ENCODE measurements at places on chromosomes 11 and 22.

- DNase-seq, result no peak
Observed at GRCh38 chr11:119892311-119892808, 163.4 kb upstream of the NECTIN1 start.

GRCh38 chr11:16902781-16903378 is 111.3 kb downstream of the PLEKHA7 start:
- DNase-seq, result no peak

- DNase-seq, result no peak
Observed at GRCh38 chr11:128482512-128483191, 104.7 kb downstream of the ETS1 start.

GRCh38 chr11:34345540-34345876 is 12.3 kb downstream of the ABTB2 start:
- no peak for DNase-seq

DNA sequence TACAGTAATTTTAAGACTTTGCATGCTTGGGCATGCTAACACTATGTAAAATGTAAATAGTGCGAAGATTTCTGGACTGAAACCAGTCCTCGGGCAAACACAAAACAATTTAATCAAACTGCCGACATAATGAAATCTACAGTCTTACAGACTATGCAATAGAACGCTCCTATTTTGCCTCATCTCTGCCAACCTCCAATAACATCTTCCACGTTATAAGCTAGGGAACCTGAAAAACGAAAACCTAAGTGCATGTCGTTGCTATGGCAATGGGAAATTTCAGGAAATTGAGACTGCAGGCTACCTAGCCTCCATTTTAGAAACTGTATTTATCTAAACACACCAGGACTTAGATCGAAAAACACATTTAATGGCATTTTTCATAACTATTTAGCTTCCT is 1.1 kb downstream of the CSTF3 start:
- DNase-seq, result no peak

GRCh38 chr11:110098645-110099044 is 5.5 kb downstream of the ZC3H12C start:
- DNase-seq, result no peak

- no peak for DNase-seq
Observed at GRCh38 chr11:46559815-46560214, 34.0 kb downstream of the AMBRA1 start.
